ENCODE measurements at places on chromosomes 12 and 14.

- no peak for DNase-seq
Observed at GRCh38 chr14:49955024-49955423, 62.1 kb downstream of the ARF6 start.

- DNase-seq: no peak
Observed at GRCh38 chr14:105883066-105884005, 357.0 kb downstream of the TMEM121 start.

DNA sequence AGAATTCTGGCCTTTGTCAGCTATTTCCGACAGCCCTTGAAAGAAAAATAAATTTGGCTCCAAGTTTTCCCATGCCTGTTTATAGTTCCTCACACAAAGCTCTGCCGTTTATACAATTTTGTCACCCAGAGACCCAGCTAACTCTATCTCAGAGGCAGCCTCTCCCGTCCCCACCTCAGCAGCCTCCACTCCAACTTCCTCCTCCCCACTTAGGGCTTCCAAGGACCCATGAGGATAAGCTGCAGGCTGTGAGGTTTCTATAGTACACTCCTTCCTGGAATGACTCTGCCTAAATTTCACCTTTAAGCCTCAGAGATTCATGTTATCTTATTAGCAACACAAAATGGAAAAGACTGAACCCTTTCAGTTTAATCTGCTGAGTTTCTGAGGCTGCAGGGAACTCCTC, 71.8 kb downstream of the TTC9 start:
- no peak for DNase-seq

- no peak for DNase-seq
Observed at GRCh38 chr12:6072302-6072752, 52.1 kb downstream of the VWF start.

DNA sequence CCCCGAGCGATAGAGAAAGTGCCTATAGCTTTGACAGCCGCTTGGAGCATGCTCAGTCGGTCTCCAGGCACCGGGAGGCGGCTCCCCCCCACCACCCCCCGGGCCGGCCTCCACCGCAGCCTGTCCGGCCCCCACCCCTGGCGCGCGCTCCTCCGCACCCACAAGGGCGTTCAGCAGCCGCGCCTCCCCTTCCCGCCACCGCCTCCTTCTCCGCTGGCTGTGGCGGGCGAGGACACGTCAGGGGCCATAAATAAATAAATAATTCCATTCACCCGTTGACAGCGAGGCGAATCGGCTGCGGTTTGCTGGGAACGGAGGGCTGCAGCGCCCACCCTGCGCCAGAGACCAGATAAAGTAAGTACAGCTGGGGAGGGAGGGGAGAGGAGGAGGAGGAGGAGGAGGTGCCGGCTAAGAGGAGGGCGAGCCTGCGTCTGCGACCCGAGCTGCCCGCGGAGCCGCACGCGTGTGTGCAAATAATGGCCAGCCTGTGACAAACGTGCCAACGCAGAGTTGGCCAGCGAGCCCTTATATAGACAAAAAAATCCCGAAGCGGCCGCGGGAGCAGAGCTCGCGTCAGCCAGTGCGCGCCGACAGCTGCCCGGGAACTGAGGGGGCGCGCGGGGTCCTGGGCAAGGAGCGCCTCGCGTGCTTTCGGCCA, at the start of gene SLC16A7:
Gene SLC16A7, plus strand, starts transcription at position 147 of the 658 bp plus-strand sequence. CDS start 108,773 bp downstream, outside the sequence.
- peak; percentile 77 for DNase-seq

DNA sequence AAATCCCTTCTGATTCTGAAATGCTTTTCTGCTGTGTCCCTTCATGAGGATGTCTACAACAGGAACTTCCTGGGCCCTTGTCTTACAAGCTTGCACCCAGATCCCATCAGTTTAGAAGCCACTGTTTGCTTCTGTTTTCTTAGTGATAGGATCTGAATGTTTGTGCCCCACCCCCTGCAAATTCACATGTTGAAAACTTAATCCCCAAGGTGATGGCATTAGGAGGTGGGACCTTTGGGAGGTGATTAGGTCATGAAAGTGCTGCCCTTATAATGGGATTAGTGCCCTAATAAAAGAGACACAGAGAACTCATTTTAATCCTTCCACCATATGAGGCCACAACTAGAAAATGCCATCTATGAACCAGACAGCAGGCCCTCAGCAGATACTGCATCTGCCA, 36.0 kb upstream of the GNPNAT1 start:
- no peak for DNase-seq

DNA sequence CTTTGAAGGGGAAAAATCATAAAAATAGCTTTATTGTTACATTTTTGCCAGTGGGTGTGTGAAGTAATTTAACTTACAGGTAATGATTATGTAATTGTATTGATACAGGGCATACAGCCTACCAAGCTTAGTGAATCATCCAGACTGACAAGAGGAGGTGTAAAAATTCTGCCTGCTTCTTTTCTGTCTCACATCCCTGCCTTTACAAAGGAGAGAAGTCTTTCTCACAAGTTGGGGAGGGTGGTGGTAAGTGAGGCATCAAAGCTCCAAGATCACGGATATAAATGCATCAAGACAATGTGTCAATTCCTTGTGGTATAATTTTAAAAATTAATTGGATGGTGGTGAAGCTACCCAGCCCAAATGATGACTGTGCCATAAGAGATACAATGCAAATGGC, 39.0 kb upstream of the G2E3 start:
- no peak for DNase-seq

DNA sequence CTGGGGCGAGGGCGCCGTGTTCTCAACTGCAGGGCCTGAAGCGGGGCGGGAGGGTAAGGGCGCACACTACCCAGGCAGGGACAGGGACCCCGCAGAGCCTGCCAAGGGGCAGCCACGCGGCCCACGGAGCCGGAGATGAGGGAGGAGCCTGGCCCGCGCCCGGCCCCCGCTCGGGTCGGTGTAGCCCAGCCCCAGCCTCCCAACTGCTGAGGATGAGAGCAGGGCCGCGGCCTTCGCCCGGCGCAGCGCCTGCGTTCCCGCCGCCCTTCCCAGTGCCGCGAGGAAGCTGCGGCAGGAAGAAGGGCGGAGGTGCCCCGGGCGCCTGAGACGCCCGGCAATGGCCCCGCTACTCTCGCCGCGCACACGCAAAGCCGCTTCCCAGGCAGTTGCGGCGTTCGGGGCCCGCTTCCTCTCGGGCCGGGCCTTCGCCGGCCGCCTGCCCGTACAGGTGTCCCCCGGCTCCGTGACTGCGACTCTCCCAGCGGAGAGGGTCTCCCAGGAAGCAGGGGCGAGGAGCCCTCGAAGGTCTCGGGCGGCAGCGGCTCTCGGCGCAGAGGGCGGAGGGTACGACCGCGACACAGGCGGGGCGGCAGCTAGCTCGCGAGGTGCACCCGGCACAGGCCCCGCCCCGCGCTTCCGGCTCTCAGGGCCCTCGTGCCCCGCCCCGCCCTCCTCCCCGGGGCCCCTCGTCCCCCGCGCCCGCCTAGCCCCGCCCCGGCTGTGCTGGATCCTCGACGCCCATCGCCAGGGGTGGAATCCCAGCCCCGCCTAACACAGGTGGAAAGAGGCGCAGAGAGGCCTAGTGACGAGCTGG, 24.8 kb upstream of the YY1 start:
- peak; percentile 93 for DNase-seq

DNA sequence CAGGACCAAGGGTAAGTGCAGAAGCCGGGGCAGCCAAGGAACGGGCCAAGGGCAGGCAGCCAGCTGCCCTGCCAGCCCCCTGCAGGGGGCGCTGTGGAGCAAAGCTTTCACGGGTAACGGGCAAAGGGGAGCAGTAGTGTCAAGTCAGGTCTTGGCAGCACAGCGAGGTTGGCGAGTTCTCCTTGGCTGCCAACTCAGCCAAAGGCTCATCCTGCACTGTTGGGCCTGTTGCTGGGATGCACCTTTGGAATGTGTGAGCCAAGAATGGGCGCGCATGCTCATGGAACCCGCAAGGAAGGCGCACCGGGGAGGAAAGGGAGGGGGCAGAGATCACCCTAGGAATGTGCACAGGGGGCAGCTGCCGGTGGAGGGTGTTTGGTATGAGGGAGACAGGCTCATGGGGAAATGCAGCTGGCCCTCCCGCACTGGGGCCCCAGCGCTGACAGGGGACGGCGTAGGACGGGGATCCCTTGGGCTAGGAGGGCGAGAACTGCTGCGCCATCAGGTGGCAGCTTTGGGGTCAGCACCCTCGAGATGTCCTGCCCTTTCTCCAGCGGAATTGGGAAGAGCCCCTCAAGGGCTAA, 138.0 kb downstream of the ASCL4 start:
- DNase-seq: peak; percentile 49

DNA sequence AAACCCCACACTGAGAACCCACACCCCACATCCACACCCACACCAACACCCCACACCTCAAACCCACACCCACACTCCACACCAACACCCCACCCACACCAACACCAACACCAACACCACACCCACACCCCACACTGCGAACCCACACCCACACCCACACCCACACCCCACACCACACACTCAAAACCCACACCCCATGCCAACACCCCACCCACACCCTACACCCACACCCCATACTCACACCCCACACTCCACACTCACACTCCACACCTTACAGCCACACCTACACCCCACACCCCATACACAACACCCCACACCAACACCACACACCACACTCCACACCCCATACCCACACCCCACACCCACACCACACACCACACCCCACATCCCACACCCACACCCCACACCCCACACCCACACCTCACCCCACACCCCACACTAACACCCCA, 38.0 kb downstream of the TMEM120B start:
- no peak for DNase-seq

DNA sequence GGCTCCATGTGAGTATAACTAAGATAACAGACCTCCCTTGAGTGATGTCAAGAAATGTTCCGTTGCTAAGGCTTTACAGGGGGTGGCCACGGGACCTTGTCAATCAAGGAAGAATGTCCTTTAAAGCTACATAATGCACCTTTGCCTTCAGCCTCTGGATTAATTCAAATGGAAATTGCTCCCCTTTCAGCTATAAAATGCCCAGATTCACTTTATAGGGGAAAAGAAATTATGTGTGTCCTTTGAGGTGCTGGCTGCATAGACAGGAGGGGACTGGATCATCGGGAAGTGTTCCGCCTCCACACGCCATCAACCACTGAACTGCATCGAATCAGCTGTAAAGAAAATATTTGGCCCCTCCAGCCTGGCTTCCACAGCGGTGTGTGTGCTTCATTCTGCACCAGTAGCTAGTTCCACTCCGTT, 415.4 kb downstream of the DPF3 start:
- no peak for DNase-seq

DNA sequence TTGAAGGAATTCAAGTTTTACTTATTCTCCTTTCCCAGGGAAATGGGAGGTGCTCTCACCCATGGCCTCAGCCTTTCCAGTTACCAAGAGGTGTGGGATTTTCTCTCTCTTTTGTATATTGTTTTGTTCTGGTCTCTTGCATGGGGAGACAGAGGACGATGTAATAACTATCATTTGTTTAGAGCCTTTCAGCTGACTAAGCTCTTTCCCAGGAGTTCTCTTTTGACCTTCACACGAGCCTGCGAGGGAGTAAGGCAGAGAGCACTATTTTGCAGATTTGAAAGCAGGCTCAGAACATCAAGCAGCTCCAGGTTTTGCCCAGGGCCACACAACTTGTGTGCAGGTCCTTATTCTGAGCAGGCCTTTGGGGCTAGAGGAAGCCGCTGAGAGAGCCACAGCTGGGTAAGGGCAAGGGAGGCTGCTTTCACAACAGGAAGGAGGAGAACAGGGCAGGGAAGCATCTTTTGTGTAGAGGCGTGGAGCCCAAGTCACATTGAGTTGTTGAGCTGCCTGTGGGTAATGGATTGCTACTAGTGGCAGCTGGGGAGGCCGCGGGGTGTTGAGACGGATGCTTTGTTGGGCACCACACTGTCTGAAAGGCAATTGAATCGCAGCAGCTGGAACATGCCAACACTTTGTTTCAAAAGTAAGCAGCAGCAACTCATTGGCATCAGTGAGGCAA, 116.2 kb downstream of the PRMT8 start:
- DNase-seq: no peak

DNA sequence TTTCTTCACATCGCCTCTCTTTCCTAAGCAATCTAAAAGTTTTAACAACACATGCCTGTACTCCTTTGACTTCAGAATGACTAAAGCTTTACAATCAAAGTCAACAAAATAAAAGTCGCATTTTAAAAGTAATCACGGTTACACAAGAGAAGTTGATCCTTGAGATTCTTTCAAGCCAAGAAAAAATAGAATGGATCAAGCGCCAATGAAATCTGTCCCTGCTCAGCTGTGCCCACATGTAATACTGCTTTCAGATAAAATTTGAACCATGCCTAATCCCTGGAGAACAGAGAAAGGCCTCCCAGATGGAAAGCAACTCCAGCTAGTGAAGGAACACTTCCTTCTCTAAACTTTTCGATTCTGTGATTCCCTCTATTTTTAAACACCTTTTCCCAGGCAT, 113.1 kb downstream of the FBXL14 start:
- no peak for DNase-seq

GRCh38 chr14:22597265-22597664, 835 bp upstream of the ABHD4 start:
- no peak for DNase-seq

GRCh38 chr14:61219673-61220072, 61.5 kb downstream of the TMEM30B start:
- DNase-seq: no peak

- no peak for DNase-seq
Observed at GRCh38 chr14:90508536-90509254, 111.9 kb downstream of the CALM1 start.

GRCh38 chr12:29888777-29889176, 105.0 kb upstream of the TMTC1 start:
- no peak for DNase-seq

GRCh38 chr12:1367331-1368291, 226.8 kb downstream of the FBXL14 start:
- no peak for DNase-seq

DNA sequence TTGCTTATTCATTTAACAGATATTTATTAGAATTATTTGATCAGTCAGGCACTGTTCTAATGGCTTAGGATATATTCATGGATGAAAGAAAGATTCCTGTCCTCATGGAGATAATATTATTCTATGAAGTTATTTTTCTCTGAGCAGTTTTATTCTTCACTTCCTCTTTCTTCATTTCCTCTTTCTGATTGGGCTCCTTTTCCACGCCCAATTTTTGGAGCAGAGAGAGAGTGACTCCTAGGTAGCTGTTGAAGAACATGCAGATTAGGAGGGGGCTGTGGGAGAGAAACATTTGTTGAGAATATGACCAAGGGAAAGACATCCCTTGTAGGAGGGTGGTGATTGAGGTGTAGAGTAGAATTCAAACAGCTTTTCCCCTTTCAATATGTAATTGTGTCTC, 6.0 kb upstream of the YARS2 start:
- no peak for DNase-seq

DNA sequence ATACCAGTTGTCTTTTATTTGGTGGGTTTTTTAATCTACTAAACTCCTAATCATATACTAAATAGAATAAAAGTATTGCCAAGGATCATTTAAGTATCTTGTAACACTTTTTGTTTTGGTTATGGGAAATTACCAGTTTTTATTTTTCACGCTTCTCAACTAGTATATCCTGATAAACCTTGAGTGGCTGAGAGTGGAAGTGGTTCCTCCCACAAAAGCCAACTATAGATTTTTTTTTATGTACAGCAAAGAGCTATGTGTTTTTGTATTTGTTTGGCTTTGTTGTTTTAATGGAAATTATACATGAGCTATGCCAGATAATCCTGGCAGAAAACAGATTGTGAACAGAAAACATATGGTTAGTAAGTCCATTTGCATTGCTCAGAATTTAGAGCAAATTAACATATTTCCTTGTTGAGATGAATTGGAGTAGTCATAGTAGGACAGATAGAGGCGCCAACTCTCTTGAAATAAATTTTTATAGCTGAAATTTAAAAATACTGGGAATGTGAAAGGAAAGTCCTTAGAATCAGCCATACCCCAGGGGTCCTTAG, 60.9 kb upstream of the PSMA6 start:
- no peak for DNase-seq
